ENCODE measurements at places on chromosomes 4 and X.

- DNase-seq, result peak; percentile 84
Observed at GRCh38 chrX:11064851-11065600, 46.1 kb upstream of the HCCS start.

DNA sequence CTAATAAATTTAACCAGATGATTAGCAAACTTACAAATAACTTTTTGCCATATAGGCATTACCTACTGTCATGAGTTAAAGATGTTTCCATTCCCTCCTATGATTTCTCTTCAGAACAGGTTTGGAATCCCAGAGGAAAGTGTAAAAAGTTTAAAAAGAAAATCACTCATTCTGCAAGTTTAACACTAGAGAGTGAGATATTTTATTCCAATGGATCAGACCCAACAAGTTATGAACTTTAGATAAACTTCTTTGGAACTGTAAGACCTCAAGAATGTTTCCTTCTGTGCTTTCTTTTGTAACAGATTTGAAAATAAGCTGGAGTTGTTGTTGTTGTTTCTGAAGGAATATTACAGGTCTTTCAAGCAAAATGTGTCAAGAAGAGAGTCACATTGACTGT, 51.6 kb downstream of the PPP3CA start:
- peak; percentile 18 for DNase-seq

DNA sequence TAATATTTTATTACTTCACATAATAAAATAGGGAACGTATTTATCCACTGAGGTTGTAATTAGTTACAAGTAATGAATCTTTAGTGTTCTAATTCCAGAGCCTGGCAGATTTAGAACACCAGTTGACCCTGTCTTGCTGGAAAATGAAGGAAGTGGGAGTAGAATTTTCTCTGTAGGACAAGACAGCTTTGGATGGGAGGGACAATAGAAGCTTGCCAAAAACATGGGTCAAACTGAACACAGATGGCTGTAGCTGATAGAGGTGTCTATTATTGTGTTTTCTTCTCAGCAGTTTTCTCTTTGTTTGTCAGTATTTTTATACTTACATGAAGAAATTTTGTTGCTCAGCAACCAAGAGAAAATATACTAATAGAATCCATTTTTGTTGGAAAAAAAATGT, 20.2 kb downstream of the FAT4 start:
- DNase-seq, result no peak

DNA sequence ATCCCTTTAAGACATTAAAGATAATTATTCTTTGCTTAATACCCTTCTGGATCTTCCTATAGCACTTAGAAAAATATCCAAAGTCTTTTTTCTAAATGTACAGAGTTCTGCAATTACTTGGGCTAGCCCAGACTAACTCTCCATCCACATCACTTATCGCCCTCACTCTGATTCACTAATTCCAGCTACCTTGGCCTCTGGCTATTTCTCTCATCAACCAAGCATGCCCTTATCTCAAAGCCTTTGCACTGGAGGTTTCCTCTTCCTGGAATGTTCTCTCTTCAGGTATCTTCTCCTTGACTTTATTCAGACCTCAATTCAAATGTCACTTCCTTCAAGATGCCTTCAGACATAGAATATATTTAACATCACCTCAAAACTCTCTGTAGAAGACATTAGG, 345.1 kb upstream of the SMIM31 start:
- DNase-seq, result no peak

DNA sequence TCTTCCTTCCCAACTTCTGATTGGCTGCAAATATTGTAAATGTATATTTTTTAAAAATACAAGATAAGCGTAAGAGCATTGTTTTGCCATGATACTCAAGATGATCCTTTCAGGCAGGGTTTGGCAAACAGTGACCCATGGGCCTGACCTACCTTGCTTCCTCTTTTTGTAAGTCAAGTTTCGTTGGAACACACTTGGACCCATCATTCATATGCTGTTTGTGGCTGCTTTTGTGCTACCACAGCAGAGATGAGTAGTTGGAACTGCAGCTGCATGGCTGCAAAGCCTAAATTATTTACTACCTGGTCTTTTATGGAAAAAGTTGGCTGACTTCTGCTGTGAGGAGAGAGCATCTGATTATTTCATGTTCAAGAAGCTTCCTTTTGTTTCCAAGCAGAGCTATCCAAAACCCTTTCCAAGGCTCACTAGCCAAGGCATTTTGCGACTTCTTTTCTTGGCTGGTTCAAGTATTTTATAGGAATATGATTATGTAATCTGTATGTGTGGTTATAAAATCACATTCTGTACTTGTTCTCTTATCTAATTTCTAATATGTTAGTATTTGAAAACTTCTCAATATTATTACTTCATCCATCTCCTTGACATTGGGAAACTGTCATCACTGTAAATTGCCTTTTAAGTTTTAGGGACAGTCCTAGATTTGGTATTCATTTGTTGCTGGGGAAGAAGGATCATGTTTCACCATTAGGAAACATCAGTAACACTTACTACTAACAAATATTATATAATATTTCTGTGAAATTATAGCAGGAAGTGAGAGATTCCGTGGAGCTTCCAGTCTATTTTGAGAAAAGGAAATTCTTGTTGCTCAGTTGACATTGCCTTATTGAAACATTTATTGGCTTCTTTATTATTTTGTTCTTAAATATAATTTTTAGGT, 109.2 kb downstream of the ARHGAP10 start:
- no peak for DNase-seq

- DNase-seq, result no peak
Observed at GRCh38 chr4:141638230-141638629, 1.8 kb downstream of the IL15 start.

DNA sequence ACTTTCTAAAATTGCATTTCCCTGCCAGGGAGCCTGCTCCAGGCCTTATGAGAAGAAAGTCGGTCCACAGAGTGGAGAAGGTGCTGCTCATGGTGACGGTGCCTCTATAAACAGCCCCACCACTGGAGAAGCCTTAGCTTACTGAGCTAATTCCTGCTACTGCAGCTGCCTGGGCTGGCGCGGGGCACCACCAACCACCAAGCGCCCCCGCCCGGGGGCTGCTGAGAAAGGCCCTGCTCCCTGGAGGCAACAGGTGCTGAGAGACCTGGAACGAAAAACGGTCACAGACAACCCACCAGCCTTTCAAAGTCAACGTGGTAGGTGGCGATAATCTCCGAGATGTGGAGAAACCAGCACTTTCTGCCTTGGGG, 2.9 kb downstream of the HCFC1 start:
- peak; percentile 33 for DNase-seq

DNA sequence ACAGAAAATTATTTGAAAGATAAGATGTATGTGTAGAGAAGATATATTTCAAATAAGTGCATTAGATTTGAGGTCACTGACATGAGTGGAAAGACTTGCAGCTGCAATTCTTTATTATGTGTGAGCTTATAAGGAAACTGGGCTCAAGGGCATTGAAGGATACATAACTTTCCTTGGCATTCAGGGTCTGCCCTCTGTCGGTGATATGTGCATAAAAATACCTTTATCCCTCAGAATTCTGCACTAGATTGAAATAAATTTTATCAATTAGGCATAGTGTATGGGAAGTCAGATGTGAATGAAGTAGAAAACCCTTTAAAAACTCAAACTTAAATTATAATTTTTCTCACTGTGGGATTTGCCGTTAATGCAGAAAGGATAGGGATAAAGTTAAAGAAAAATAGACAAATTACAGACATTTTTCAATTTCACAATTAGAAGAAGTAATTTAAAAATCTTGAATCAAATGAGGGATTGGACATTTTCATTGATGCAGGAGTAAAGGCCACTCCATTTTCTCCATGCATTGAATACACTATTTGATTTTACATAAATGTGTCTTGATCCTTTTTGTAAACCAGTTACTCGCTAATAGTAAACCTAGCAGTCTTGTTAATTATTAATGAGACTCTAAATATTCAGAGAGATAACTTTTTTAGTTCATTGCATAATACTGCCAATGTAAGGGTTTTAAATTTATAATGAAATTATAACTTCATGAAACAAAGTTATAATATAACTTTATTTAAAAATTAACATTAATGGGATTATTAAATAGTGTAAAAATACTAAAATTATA, 21.0 kb upstream of the ETNPPL start:
- peak; percentile 62 for DNase-seq

DNA sequence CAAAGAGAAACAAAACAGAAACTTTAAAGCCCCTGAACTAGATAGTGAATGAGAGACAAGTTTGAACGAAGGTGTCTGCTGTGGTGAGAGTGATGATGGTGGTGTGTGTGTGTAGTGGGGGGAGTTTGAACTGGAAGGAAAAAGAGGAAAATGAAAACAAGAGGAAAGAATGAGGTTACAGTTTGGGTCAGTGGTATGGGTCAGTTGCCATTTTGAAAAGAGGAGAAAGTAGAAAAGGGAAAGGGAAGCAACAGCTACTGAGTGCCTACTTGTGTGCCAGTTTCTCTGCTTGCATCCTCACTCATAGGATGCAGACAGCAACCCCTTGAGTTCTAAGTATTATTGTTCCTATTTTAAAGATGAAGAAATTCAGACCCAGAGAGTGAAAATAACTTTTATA, 26.0 kb downstream of the NHSL2 start:
- no peak for DNase-seq

- DNase-seq, result no peak
Observed at GRCh38 chr4:147351083-147351787, 129.7 kb upstream of the EDNRA start.

- DNase-seq, result peak; percentile 85
Observed at GRCh38 chr4:169238445-169238844, 32.3 kb downstream of the SH3RF1 start.

- DNase-seq, result no peak
Observed at GRCh38 chrX:115367951-115368350, 78.4 kb downstream of the LUZP4 start.

- no peak for DNase-seq
Observed at GRCh38 chrX:25277574-25277973, 261.8 kb upstream of the ARX start.

DNA sequence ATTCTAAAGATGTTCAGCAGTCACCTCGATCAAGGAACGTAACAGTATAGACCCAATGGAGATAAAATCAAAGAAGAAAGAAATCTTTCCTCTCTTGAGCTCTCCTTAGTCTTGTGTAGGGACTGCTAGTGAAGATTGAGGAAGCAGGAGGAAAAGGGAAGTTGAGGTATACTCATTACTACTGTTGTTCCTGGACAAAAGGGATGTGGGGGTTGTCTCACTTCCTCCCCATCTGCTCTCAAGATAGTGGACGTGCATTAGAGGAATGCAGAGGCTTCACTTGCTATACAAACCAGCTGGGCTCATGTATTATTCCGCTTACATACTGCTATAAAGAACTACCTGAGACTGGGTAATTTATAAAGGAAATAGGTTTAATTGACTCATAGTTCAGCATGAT, 208.9 kb upstream of the ARHGEF9 start:
- no peak for DNase-seq

- DNase-seq, result peak; percentile 4
Observed at GRCh38 chr4:57490520-57491255, 380.5 kb upstream of the IGFBP7 start.

- no peak for DNase-seq
Observed at GRCh38 chr4:99507762-99508161, 3.1 kb upstream of the C4orf17 start.

GRCh38 chr4:86890790-86891189, 1.4 kb downstream of the C4orf36 start:
- no peak for DNase-seq

GRCh38 chrX:25344161-25344936, 328.6 kb upstream of the ARX start:
- DNase-seq, result no peak

GRCh38 chr4:87051121-87051713, 116.4 kb downstream of the AFF1 start:
- DNase-seq, result peak; percentile 43

DNA sequence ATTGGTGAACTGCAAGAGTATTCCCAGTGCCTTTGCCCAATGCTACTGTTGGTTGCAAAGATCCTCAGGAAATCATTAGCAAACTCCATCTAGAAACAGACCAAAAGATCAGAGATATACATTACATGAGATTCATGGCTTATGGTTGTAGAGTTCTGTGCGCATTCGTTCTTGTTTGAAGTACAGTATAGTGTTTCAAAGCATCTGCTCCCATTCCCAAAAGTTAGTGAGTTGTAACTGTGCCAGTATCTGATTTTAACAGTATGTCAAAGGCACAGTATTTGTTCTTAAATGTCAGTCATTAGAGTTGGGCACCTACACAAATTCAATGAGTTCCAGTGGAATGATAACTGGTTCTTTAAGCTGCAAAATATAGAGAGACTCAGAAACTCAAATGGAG, 314.7 kb upstream of the ATOH1 start:
- no peak for DNase-seq

DNA sequence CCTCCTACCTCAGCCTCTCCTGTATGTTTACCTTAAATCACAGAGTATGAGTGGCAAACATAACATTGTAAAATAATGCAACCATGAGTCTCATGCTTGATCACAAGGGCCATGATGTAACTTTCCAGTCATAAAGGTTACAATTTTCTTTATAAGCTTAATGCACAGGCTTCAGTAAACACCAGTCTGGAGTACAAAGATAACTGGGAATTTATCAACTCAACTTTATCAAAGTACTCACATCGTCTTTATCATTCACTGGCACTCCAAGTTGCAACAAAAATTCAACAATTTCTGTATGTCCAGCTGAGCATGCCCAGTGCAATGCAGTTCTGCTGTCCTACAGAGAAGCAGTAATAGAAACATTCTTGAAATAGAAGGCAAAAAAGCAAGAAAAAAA, 2.8 kb downstream of the PSMD10 start:
- no peak for DNase-seq

DNA sequence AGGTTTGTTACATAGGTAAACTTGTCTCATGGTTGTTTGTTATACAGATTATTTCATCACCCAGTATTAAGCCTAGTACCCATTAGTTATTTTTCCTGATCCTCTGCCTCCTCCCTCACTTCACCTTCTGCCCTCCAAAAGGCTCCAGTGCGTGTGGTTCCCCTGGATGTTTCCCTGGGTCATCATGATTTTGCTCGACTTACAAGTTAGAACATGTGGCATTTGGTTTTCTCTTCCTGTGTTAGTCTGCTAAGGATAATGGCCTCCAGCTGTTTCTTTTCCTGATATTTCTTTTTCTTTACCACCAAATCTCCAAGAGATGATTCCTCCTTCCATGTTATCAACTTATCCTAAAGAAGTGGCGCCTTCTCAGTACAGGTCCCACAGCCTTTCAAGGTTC, 543.1 kb upstream of the ADGRL3 start:
- DNase-seq, result peak; percentile 27

DNA sequence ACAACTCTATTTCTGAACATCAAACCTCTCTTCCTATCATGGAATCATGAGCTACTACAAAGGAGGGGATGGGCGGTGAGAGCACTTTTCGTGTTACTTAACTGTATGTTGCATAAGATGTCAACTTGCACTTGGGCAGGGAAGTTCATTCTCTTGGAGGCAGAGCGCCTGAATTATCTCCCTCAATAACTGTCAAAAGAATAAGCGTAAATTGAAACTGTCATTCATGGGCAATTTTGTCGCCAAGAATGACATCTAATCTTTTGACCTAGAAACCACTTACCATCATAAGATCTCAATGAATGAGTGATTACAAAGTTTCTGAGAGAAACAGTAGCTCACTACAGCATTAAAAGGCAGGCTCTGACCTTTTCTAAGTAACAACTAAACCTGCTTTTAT, 23.5 kb upstream of the USP26 start:
- no peak for DNase-seq

- DNase-seq, result no peak
Observed at GRCh38 chr4:33161202-33161601, 2441.0 kb downstream of the PCDH7 start.
